ENCODE measurements at places on chromosomes 5 and 9.

- no peak for DNase-seq
Observed at GRCh38 chr5:71651579-71651978, 64.4 kb downstream of the MCCC2 start.

DNA sequence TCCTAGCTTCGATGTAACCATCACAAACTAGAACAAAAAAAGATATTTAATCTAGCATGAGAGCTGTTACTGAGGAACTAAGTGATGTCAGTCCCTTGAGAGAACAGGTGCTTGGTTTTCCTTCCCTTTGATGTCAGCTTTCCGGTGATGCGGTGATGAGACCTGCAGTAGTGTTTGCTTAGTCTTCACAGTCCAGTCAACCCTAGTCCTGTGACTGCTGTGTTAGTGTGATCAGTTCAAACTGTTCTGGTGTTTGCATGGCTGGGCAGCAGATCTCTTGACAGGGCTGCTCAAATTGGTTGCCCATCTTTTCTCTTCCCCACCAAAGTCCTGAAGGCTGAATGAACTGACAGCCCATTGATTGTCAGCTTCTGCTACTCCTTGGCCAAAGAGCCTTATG lies 608.6 kb upstream of the DAB2 start:
- DNase-seq: no peak

- DNase-seq: no peak
Observed at GRCh38 chr5:82160948-82161347, 117.2 kb downstream of the RPS23 start.

DNA sequence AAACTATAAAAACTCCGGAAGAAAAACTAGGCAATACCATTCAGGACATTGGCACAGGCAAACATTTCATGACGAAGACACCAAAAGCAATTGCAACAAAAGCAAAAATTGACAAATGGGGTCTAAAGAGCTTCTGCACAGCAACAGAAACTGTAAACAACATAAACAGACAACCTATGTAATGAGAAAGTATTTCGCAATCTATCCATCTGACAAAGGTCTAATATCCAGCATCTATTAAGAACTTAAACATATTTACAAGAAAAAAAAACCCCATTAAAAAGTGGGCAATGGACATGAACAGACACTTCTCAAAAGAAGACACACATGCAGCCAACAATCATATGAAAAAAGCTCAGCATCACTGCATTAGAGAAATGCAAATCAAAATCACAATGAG lies 498.6 kb downstream of the HINT1 start:
- DNase-seq: no peak

DNA sequence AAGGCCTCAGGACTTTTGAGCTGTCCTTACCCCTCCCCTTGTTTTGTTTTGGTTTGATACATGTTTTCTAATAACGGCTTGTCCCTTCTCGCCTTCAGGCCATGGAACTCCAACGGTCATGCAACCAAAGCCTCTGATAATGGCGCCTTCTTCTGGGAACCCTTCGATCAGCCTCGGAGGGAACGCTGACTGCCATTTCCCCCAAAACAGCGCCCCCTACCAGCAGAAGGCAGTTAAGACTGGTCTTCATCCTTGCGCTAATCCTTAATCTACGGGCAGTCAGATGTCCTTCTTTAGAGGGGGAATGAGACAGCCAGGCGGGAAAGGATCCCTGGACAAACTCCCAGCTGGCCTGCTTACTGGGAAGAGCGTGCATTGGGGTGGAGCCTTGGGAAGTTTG lies 276.6 kb downstream of the ICE1 start:
- DNase-seq: no peak

DNA sequence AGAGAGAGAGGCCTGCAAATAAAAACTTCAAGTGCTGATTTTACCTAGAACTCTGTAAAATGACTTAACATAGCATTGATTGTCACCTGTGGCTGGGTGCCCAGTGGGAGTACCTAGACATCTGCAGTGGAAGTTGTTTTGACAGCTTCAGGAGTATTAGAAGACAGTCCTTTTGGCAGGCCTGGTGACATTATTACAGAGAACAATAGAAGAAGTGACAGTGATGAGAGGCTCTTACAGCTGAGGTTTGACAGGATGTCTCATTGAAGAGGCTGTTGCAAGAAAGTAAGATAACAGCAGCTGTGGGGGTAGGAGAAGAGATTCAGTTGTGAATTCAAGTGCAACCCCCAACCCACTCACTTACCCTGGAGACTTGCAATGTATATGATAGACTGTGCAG lies 27.9 kb upstream of the MUSK start:
- DNase-seq: no peak

DNA sequence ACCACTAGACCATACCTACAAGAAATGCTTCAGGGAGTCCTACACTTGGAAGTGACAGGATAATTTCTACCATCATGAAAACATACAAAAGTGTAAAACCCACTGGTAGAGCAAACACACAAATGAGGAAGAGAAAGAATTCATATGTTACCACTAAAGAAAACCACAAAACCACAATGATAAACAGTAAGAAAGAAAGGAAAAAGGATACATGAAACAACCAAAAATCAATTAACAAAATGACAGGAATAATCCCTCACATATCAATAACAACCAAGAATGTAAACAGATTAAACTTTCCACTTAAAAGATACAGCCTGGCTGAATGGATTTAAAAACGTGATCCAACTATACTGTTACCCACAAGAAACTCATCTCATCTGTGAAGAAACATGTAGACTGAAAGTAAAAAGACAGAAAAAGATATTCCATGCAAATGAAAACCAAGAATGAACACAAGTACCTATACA lies 83.4 kb downstream of the LPAR1 start:
- DNase-seq: no peak

- DNase-seq: no peak
Observed at GRCh38 chr5:116905885-116906284, 331.3 kb upstream of the SEMA6A start.

DNA sequence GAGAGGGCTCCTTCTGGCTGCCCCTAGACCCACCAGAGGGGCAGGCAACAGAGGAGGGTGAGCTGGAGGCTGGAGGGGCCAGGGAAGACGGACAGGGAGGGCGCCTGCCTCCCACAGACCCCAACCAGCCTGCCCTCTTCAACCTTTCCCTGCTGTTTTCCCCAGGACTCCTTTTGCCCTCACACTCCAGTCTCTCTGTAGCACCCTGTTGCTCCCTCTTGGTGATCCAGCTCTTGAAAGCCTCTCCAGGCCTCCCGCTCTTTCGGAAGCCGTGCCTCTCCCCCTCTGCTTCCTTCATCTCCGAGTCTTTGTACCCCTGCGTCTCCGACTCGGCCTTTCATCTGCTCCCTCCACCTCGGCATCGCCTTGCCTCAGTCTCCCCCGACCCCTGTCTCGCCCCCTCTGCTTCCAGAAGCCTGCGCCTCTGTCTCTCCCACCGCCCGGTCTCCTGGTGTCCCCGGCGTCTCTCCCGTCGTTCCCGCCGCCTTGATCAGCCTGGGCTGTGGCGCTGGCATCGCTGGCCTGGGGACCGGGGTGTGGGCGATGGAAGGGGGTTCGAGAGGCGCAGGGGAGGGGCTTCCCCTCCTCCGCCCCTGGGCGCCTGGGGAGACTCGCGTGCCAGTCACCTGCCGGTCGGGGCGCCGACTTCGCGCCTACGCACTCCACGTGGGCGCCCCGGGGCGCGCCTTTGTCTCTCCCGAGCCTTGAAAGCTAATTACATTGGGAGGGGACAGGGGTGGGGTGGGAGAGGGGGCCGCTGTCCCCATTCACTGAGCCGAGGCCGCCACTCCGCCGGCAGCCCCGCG lies 5.3 kb upstream of the PRDM12 start:
- no peak for DNase-seq

- DNase-seq: no peak
Observed at GRCh38 chr5:141511771-141512325, 23.0 kb downstream of the PCDHGC5 start.

DNA sequence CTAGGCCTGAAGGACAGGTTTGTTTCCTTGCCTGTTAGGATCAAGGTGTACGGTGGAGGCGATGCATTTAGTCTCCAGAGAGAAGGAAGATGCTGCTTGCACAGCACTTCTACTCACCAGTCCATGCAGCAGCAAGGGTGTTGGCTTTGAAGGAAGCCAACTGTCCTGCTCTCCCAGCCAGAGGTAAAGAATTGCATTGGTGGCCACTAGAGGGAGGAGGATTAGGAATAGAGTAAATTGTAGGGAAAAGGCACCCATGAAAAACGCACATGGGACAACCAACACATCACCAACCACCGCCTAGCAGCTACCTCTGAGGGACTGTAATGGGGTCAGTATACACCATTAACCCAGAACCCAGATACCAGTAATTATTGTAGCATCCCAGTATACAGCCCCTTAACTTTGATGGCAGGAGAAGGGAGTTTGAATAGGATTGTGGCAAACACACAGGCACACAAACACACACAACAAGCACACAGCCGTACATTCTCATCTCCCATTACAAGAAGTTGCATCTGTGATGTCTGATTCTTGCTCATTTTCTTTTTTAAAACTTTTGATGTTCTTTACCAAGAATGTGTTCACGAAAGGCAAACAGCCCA lies 267.7 kb downstream of the ADAMTS6 start:
- no peak for DNase-seq

DNA sequence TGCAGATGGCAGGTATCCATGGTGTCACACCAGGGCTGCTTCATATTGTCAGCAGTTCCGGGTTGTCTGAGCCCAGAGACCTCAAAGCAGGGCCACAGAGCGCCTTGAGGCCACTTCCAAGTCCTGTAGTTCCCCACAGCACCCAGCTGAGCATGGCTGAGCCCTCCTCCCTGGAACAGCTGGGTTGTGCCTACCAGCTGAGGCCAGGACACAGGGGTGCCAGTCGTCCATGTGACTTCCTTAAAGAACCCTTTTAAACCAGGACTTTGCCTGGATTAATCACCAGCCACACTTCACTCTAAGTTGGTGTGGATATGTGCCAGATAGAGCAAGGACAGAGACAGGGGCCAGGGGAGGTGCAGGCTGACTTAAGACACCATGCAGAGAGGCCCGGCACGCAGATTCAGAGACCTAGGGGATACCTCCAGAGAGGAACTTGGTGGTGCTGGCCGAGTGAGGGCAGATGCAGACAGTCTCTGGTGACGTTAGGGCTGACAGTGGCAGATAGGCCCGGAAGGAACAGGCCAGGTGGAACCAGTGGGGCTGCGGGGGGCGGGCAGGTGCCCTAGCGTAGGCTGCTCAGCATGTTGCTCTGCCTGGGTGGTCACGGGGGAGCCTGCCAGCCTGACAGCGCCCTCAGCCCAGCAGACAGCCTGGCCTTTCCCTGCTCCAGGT lies 142.7 kb downstream of the CACNA1B start:
- no peak for DNase-seq

GRCh38 chr9:14240537-14240936 lies 73.4 kb downstream of the NFIB start:
- DNase-seq: no peak

- DNase-seq: no peak
Observed at GRCh38 chr5:149664083-149664482, 66.0 kb upstream of the PPARGC1B start.

GRCh38 chr9:83061036-83061435 lies 1.9 kb downstream of the RASEF start:
- no peak for DNase-seq

DNA sequence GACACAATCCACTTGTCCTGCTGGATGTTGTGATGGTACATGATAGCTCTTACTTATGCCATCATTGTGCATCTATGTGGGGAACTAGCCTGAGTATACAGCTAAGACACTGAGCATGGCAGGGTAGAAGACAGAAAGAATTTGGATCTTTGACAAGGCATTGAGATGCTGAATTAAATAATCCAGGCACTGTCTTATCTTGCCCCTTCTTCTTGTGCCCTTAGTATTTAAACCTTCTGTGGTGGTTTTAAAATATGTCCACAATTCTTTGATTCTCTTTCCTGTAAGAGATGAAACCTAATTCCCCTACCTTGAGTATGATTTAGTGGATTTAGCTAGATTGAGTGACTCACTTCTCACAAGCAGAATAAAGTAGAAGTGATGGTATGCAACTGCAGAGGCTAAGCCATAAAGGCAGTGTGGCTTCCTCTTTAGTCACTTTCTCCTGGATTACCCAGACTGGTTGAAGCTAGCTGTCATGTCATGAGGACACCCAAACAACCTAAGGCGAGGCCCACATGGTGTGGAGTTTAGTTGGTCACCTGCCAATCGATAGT lies 174.0 kb upstream of the NREP start:
- DNase-seq: no peak

GRCh38 chr5:66646570-66646969 lies 50.4 kb downstream of the MAST4 start:
- DNase-seq: no peak

- no peak for DNase-seq
Observed at GRCh38 chr5:112642885-112643284, 94.8 kb upstream of the APC start.

DNA sequence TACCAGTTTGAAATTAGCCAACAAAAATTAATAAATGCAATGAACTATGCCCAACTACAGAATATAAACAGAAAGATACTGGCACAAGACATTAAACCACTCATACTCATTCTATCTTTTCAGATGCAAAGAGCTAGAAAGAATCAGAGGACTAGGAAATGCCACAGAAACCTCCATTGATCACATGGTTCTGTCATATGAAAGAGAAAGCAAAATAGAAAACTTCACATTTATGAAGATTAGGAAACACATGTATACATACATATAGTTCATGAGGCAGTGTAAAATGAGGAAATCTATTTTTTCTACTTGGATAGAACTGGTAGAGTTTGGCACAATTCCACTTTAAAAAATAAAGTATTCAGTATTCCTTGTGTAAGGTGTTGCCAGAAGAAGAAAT lies 275.1 kb upstream of the PTGER4 start:
- DNase-seq: no peak

DNA sequence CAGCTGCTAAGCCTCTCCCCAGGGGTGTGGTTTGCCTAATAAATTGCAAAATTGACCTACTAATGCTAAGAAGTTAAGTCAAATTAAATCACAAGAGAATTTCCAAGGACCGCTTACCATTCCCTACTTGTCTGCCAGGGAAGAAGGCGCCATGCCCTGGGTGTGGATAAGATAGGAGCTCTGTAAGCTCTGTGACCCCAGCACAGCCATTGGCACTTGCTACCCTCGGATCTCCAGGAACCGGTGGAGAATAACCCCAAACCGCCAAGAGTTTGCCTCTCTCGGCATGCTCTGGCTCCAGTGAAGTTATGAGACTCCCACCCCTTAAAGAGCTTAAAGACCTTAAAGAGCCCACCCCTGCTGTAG lies 58.9 kb downstream of the NEURL1B start:
- no peak for DNase-seq

- no peak for DNase-seq
Observed at GRCh38 chr9:22158927-22159346, 149.8 kb upstream of the CDKN2B start.

DNA sequence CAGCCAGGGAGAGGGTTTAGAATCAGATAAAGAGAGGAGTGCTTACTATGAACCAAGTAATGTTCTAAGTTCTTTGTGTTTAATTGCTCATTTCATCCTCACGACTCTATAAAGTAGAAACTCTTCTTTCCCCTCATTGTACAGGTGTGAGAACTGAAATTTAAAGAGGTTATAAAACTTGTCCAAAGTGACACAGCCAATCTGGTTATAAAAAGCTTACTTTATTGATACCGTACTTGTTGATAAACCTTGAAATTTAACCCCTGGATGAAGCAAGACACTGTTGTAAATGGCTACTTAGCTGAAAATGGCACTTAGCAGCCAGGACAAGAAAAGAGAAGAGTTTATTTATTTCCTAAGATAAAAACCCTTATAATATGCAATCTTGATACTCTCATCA lies 702.4 kb downstream of the KCTD16 start:
- DNase-seq: no peak

- no peak for DNase-seq
Observed at GRCh38 chr9:117187498-117187897, 227.4 kb downstream of the ASTN2 start.

All from activated CD4-positive, CD25-positive, alpha-beta regulatory T cell (primary cell).